ENCODE measurements at places on chromosomes 3 and 15.
A peak's percentile ranks its signal among the peaks of the same experiment; 100 is the strongest.

DNA sequence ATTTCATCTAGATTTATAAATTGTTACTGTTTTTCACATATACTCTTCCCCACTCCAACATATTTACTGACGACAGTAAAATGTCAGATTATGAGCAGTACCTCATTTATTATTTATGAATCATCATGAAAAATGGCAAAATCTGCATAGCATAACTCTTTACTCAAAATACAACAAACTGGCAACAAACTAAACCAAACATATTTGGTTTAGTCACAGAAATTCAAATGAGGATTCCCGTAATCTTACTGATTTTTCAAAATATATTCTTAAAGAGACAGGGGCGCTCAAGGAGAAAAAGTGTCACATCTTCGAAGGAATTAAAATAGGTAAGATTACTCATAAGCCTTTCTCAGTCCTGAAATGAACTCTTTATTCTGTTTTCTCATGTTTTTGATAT is 3.0 kb upstream of the GPR87 start:
- H3K4me3 ChIP-seq, result no peak overlapping the region
- no peaks in the 10 kb centered on the region for H3K27me3 ChIP-seq
- no peak for DNase-seq
- H3K27ac ChIP-seq, result no peak overlapping the region
- H3K4me1 ChIP-seq, result no peaks in the 10 kb centered on the region

GRCh38 chr15:80856809-80857377 is 77.7 kb downstream of the CEMIP start:
- no peak overlapping the region for H3K27ac ChIP-seq
- H3K4me1 ChIP-seq, result peaks cover 10% of the 10 kb centered on the region
- H3K4me3 ChIP-seq, result no peak overlapping the region
- peaks cover 4% of the 10 kb centered on the region for H3K27me3 ChIP-seq

DNA sequence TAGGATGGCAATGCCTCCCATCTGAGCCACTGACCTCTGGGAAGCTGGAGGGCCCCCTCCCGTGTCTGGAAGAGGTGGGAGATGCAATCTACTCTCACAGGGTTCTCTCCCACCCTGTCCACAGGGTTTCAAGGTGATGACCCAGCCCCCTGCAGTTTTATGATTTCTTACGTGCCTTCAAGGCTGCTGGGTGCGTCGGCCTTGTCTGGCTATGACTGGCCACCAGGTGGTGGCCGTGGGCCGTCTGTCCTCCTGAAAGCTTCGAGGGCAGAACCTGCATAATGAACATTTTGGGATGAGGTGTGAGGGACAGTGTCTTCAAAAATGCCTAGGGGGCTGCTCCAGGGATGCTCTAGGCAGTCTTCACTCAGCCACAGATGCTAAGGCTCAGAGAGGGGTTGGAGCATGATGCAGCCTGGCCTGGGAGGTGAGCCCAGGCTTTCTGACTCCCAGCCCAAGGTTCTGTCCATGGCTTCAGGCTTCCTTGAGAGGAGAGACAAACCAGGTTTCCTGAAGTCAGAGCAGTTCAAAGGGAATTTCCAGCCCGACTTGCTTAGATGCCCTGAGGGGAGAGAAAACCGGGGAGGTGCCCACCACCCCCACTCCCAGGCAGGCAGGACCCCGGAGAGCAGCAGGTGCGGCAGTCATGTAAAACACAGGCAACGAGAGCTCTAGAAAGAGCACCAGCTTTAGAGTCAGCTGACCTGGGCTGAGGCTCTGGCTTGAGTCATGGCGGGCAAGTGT is 18.7 kb downstream of the ISG20 start:
- peak overlapping the region; percentile 47 for H3K27ac ChIP-seq
- H3K4me1 ChIP-seq, result peaks cover 78% of the 10 kb centered on the region
- H3K27me3 ChIP-seq, result no peaks in the 10 kb centered on the region

GRCh38 chr15:87902772-87903426 is 353.6 kb downstream of the NTRK3 start:
- H3K36me3 ChIP-seq, result no peaks in the 10 kb centered on the region
- H3K4me1 ChIP-seq, result no peaks in the 10 kb centered on the region
- DNase-seq, result no peak
- no peak overlapping the region for H3K4me3 ChIP-seq

DNA sequence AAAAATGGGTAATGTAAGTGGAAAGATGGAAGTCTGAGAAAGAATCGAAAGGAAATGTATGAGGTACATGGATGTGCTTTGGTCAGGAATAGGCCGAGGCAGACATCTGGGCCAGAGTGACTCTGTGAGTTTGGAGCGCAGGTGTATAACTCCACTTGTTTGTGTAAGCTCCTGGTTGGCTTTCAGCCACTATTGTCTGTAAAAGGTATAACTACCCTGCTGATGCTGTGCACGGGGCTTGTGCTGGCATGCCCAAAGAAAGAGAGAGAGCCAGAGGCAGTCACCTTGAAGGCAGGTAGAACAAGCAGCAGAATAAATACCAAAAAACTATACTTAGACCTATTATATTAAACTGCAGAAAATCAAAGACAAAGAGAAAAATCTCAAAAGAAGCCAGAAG is 32.7 kb upstream of the CD96 start:
- DNase-seq, result no peak
- H3K4me1 ChIP-seq, result no peaks in the 10 kb centered on the region
- no peak overlapping the region for H3K27ac ChIP-seq
- no peaks in the 10 kb centered on the region for H3K36me3 ChIP-seq
- H3K27me3 ChIP-seq, result no peaks in the 10 kb centered on the region

DNA sequence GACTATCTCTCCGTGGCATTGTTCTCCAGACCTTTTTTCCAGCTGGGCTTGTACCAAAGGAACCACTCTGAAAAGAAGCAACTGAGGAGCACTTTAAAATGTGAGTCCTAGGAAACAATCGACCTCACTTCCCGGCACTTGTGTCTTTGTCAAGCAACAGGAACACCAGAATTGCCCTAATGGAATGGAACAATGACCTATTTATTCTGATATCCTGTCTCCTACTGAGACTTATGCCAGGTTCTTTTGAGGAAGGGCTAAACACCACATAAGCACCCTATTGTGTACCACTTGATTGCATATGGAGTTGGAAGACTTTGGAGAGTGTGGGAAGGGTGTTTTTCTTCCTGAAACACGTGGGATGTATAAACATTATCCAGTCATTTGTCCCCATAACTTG is 56.8 kb upstream of the TGFBR2 start:
- H3K4me1 ChIP-seq, result no peaks in the 10 kb centered on the region
- DNase-seq, result no peak
- no peaks in the 10 kb centered on the region for H3K36me3 ChIP-seq
- H3K4me3 ChIP-seq, result no peak overlapping the region
- no peak overlapping the region for H3K27ac ChIP-seq
- no peaks in the 10 kb centered on the region for H3K27me3 ChIP-seq

GRCh38 chr3:126528419-126528799 is 4.5 kb downstream of the CHST13 start:
- no peak overlapping the region for H3K4me3 ChIP-seq
- H3K36me3 ChIP-seq, result no peaks in the 10 kb centered on the region
- no peaks in the 10 kb centered on the region for H3K27me3 ChIP-seq
- no peaks in the 10 kb centered on the region for H3K4me1 ChIP-seq

GRCh38 chr3:172185907-172186306 is 146.5 kb downstream of the FNDC3B start:
- no peak overlapping the region for H3K27ac ChIP-seq
- H3K36me3 ChIP-seq, result no peaks in the 10 kb centered on the region
- H3K4me1 ChIP-seq, result no peaks in the 10 kb centered on the region
- no peak for DNase-seq

- no peaks in the 10 kb centered on the region for H3K36me3 ChIP-seq
- no peak for DNase-seq
- H3K4me3 ChIP-seq, result no peak overlapping the region
- H3K4me1 ChIP-seq, result no peaks in the 10 kb centered on the region
- no peak overlapping the region for H3K27ac ChIP-seq
Observed at GRCh38 chr3:127158614-127159229, 34.2 kb upstream of the PRR23E start.

GRCh38 chr3:149449182-149449581 is 25.3 kb upstream of the TM4SF4 start:
- H3K4me3 ChIP-seq, result no peak overlapping the region
- no peak overlapping the region for H3K27ac ChIP-seq
- no peaks in the 10 kb centered on the region for H3K27me3 ChIP-seq

DNA sequence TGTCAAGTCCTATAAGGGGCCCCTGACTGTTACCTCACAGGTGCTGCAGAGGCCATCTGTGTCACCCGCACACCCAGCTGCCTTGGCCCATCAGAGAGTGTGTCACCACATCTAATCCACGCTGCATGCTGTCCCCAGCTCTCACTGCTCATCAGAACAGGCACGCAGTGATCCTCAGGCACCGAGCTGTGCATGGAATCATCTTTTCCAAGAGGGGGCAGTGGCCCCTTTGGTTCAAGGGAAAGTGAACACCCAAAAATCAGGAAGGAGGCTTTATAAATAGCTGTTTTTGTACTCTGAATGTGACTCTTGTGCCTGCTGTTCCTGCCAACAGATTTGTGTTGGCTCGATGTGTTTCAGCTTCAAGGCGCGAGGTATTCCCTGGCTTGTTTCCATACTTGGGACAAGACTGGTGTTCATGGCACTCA is 110.3 kb upstream of the ETV5 start:
- no peaks in the 10 kb centered on the region for H3K27me3 ChIP-seq
- no peaks in the 10 kb centered on the region for H3K36me3 ChIP-seq
- DNase-seq, result no peak

- H3K36me3 ChIP-seq, result peaks cover 9% of the 10 kb centered on the region
- DNase-seq, result no peak
- no peaks in the 10 kb centered on the region for H3K27me3 ChIP-seq
Observed at GRCh38 chr3:52681596-52681995, 4.1 kb downstream of the PBRM1 start.

- H3K4me1 ChIP-seq, result no peaks in the 10 kb centered on the region
- H3K27me3 ChIP-seq, result no peaks in the 10 kb centered on the region
- peak; percentile 67 for DNase-seq
- no peak overlapping the region for H3K4me3 ChIP-seq
Observed at GRCh38 chr15:73240866-73241499, 127.8 kb downstream of the HCN4 start.

DNA sequence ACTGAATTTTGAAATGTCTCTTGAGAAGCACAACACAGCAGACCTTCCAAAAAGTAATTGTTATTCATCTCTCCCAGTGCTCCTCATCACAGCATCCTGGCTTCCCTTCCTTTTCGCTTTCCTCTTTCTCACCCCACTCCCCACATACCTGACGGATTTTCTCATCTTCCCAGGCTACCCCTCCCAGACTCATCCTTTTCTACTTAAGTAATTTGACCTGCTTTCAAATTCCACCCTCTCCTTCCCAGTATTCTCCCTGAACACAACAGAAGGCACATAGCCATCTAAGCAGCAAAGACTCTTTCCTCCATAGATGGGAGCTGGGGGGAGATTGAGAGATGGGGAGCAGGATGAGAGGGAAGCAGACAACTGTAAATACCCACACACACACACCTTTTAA is 187.1 kb upstream of the STT3B start:
- H3K4me1 ChIP-seq, result no peaks in the 10 kb centered on the region
- H3K4me3 ChIP-seq, result no peak overlapping the region
- no peaks in the 10 kb centered on the region for H3K27me3 ChIP-seq
- DNase-seq, result no peak

DNA sequence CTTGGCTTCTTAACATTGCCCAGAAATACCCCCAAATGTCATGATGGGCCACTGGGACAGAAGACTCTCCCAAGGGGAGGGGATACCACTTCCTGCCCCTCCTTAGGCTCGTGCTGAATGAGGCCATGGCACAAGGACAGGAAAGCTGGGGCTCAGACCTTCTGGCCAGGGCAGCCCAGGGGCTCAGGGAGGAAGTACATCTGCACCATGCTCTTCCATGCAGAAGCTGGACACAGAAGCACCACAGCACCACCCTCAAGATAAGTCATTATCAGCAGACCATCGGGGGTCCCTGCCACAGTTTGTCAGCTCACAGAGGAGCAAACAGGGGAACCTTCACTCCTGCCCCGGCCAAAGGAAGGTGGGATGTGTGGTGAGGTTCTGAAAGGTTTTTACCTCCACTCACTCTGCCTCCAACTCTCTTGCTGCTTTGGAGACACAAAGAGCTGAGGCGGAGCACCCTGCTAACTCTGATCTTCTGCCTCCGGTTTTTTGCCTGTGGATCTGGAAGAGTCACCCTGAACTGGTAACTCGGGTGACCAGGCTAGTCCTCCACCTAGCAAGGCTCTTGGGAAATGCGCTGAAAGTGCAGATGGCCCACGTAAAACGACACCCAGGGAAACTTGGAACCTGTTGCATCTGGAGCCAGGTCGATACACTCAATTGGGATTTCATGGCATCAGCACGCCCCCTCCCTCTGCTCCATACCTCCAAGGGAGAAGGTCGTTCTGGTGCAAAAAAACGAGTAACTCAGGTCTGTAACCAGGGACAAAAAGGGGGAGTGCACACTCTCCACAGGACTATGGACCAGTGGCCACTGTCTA is 8.3 kb downstream of the BMF start:
- peaks cover 73% of the 10 kb centered on the region for H3K4me1 ChIP-seq
- H3K36me3 ChIP-seq, result no peaks in the 10 kb centered on the region
- no peak overlapping the region for H3K4me3 ChIP-seq
- peak overlapping the region; percentile 40 for H3K27ac ChIP-seq
- no peak for DNase-seq
- H3K27me3 ChIP-seq, result no peaks in the 10 kb centered on the region

- H3K36me3 ChIP-seq, result no peaks in the 10 kb centered on the region
- DNase-seq, result no peak
- no peak overlapping the region for H3K27ac ChIP-seq
- H3K4me1 ChIP-seq, result peaks cover 4% of the 10 kb centered on the region
- no peak overlapping the region for H3K4me3 ChIP-seq
Observed at GRCh38 chr3:134242649-134243617, 7.7 kb downstream of the RYK start.

DNA sequence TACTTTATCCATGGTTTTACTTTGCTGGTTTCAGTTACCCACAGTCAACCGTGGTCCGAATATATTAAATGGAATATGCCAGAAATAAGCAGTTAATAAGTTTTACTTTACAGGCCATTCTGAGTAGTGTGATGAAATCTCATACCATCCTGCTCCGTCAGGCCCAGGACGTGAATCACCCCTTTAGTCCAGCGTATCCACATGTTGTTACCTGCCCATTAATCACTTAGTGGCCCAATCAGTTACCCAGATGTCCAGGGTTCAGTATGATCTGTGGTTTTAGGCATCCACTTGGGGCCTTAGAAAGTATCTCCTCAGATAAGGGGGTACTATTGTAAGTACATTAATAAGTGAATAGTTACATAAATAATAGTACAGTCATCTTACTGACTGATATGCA is 88.0 kb downstream of the TTBK2 start:
- no peak overlapping the region for H3K4me3 ChIP-seq
- H3K36me3 ChIP-seq, result no peaks in the 10 kb centered on the region
- DNase-seq, result no peak

- H3K27me3 ChIP-seq, result no peaks in the 10 kb centered on the region
- H3K36me3 ChIP-seq, result peaks cover 12% of the 10 kb centered on the region
- no peak for DNase-seq
- H3K4me3 ChIP-seq, result no peak overlapping the region
- H3K4me1 ChIP-seq, result no peaks in the 10 kb centered on the region
Observed at GRCh38 chr15:82231842-82232241, 30.7 kb downstream of the EFL1 start.

Measured in T-cell (primary cell).